Lung (tissue), 17 donors: ENCODE measurements at places on chromosomes 4 and X. TPM values are rescaled to one million over a fixed set of nuclear protein-coding genes. Genes with fewer than 3 reads are reported as not detected.

PRKG2 gene
- total RNA-seq: 4.2 TPM

RAB33A gene
- 0.67 TPM for total RNA-seq

DNA sequence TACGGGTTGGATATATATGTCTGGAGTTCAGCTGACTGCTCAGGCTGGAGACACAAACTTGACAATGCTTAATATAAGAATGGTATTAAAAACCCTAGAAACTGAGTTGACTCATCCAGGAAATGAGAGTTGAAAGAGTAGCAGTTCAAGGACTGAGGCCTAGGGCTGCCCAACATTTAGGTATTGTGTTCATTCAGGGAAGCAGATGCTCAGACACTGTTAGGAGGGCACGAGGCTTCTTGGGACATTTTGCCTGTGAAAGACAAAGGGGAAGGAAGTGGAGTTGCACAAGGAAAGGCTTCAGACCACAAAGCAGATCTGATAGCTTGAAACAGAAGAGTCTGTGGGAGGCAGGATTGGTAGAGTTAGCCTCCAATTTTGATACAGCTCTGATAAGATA lies 52.0 kb upstream of the HS3ST1 start:
- no peaks in the 10 kb centered on the region for H3K36me3 ChIP-seq
- no peaks in the 10 kb centered on the region for H3K4me1 ChIP-seq
- H3K4me3 ChIP-seq: no peak overlapping the region
- no peaks in the 10 kb centered on the region for H3K27me3 ChIP-seq
- no peak overlapping the region for H3K27ac ChIP-seq

DNA sequence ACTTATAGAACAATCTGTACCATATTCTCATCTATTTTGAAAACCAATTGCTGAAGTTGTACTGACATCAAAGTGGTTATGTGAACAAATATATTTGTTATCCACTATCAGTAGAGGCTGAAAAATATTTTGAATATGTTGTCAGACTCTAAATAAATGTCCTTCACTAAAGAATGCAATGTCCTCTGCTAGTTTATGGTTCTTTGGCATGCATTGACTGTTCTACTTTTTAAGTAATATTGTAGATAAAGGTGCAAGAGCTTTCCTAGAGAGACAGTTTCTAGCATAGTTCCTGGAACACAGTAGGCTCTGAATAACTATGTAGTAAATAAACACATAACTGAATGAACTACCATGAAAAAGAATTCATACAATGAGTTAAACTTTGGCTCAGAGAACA lies 18.2 kb upstream of the COX7B2 start:
- no peak for DNase-seq
- H3K27ac ChIP-seq: no peak overlapping the region
- H3K27me3 ChIP-seq: peaks cover 2% of the 10 kb centered on the region
- no peaks in the 10 kb centered on the region for H3K36me3 ChIP-seq
- no peaks in the 10 kb centered on the region for H3K4me1 ChIP-seq
- no peak overlapping the region for H3K4me3 ChIP-seq

- no peaks in the 10 kb centered on the region for H3K27me3 ChIP-seq
- no peak overlapping the region for H3K27ac ChIP-seq
- no peaks in the 10 kb centered on the region for H3K4me1 ChIP-seq
- DNase-seq: peak; percentile 11
- H3K36me3 ChIP-seq: no peaks in the 10 kb centered on the region
Measured at GRCh38 chr4:150072906-150073714, 5.1 kb upstream of the DCLK2 start.

GRCh38 chr4:931194-931959 lies 739 bp downstream of the GAK start:
- peak overlapping the region; percentile 93 for H3K4me3 ChIP-seq
- peaks cover 19% of the 10 kb centered on the region for H3K4me1 ChIP-seq
- H3K36me3 ChIP-seq: peaks cover 5% of the 10 kb centered on the region
- peak overlapping the region; percentile 98 for H3K27ac ChIP-seq
- H3K27me3 ChIP-seq: no peaks in the 10 kb centered on the region

DNA sequence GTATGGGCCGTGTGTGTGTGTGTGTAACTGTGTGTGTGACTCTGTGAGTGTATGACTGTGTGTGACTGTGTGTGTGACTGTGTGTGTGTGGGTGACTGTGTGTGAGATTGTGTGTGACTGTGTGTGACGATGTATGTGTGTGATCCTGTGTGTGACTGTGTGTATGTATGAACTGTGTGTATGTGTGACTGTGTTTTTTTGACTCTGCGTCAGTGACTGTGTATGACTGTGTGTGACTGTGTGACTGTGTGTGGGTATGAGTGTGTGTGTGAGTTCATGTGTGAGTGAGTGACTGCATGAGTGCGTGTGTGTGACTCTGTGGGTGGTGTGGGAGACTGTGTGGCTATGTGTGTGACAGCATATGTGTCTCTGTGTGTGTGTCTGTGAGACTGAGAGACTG lies 81.8 kb downstream of the ZNF718 start:
- no peaks in the 10 kb centered on the region for H3K27me3 ChIP-seq
- no peak overlapping the region for H3K4me3 ChIP-seq
- peaks cover 1% of the 10 kb centered on the region for H3K4me1 ChIP-seq

DNA sequence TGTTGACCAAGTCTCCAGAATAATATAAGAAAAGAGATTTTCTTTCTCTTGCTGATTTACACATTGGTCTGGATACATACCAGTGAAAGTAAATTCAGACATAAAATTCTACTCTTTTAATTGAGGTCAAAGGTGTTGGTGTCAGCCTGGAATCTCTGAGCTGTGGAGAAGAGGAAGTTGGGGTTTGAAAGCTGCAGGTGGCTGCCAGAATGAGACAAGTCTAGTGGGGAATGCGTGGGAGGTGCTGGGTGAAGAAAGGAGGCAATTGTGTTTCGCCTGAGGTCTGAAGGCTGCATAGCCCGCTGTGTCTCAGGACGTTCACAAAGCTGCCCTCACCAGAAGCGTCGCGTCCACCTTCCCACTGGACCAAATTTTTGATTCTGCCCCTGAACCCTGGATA lies 31.2 kb downstream of the PHEX start:
- H3K4me3 ChIP-seq: no peak overlapping the region
- H3K27ac ChIP-seq: no peak overlapping the region
- peaks cover 4% of the 10 kb centered on the region for H3K27me3 ChIP-seq
- no peaks in the 10 kb centered on the region for H3K36me3 ChIP-seq
- no peak for DNase-seq

- H3K36me3 ChIP-seq: no peaks in the 10 kb centered on the region
- H3K27ac ChIP-seq: no peak overlapping the region
- no peaks in the 10 kb centered on the region for H3K27me3 ChIP-seq
- H3K4me3 ChIP-seq: no peak overlapping the region
Measured at GRCh38 chr4:150229520-150229919, 151.3 kb downstream of the DCLK2 start.

DNA sequence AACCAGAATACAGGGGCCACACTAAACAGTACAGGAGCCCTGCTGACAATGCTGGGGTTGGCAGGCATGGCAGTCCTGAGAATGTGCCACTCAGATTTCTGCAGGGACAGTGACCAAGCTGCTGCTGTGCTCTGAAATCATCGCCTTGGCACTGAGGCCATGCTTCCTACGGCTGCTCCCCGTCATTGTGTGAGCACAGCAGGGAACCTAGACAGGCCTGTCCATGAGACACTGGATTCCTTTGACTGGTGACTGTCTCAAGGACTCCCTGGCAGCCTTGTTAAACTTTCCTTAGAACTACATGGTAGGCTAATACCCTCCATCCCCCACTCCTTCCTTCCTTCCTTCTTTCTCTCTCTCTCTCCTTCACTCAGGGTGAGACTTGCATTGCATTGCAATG lies 111.4 kb downstream of the LUZP4 start:
- DNase-seq: no peak
- no peaks in the 10 kb centered on the region for H3K36me3 ChIP-seq
- H3K4me1 ChIP-seq: peaks cover 2% of the 10 kb centered on the region
- no peak overlapping the region for H3K4me3 ChIP-seq

DNA sequence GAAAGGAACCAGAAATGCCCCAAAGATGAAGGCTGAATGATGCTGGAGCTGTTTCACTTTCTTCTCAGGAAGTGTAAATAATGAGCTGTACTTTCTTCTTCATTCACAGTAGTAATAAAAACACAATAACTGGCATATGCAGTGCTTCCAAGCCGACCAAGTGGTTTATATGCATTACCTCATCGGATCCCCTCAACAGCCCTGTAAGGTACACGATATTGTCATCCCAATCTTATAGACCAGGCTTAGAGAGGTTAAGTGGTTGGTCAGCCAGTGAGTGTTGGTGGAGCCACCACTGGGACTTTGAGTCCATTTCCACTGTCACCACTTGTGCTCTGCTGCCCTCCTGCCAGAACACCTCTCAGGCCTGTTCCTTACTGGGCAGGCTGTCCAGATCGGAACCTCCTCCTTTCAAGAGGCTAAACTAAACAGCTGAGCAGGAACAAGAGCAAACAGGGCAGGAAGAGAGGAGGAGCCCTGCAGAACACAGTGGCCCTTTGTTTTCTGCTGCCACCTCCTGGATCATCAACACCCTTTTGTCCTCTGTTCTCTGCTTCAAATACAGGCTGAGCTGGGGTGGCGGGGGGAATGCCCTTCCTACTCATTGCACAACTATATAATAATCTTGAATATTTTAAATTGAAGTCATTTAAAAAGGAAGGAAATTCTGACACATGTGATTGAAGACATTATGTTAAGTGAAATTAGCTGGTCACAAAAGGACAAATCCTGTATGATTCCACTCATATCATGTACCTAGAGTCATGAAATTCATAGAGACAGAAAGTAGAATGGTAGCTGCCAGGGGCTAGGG lies 112.5 kb upstream of the ATP6AP2 start:
- peaks cover 15% of the 10 kb centered on the region for H3K27me3 ChIP-seq
- no peak overlapping the region for H3K4me3 ChIP-seq
- no peaks in the 10 kb centered on the region for H3K4me1 ChIP-seq

- H3K4me3 ChIP-seq: no peak overlapping the region
- H3K4me1 ChIP-seq: no peaks in the 10 kb centered on the region
- no peak overlapping the region for H3K27ac ChIP-seq
- no peaks in the 10 kb centered on the region for H3K36me3 ChIP-seq
- H3K27me3 ChIP-seq: no peaks in the 10 kb centered on the region
Measured at GRCh38 chrX:39289827-39290226, 488.6 kb downstream of the MID1IP1 start.

GRCh38 chrX:39550795-39551361 lies 546.9 kb downstream of the BCOR start:
- no peaks in the 10 kb centered on the region for H3K4me1 ChIP-seq
- H3K27me3 ChIP-seq: no peaks in the 10 kb centered on the region
- no peaks in the 10 kb centered on the region for H3K36me3 ChIP-seq
- no peak for DNase-seq
- H3K27ac ChIP-seq: no peak overlapping the region

GRCh38 chr4:158941321-158941720 lies 161.6 kb upstream of the RAPGEF2 start:
- H3K36me3 ChIP-seq: no peaks in the 10 kb centered on the region
- DNase-seq: no peak
- no peaks in the 10 kb centered on the region for H3K27me3 ChIP-seq
- no peak overlapping the region for H3K4me3 ChIP-seq
- H3K27ac ChIP-seq: no peak overlapping the region

DNA sequence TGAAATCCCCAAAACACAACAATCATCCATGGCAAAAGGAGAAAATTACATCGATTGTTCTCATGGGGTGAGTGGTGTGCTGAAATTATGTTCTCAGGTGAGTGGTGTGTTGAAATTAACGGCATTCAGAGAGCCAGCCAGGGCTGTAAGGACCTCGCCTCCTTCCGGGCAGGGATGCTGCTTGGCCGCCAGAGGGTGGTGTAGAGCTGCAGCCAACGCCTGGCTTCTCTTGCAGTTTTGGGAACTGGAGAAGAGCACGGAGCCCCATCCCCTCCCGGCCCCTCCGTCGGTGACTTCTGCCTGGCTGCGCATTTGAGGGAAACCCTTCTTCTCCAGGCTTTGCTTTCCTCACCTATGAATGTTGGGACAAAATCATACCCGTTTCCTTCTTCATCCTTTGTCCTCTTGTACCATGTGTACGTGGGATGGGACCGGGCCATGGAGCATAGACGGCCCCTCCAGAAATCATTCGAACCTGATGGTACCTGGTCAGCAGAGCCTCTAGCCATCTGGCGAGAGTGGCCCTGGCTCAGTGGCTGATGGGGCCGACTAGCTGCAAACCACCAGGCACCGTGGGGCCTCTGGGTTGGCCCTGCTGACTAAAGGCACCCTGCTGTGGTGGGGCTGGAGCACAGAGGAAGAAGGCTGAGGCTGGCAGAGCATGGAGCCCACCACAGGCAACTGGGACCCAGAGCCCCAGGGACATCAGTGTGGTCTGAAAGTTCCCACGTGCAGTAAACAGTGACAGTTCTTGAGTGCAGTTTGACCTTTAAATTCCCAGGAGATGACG lies 28.4 kb downstream of the TRMT44 start:
- no peaks in the 10 kb centered on the region for H3K27me3 ChIP-seq
- DNase-seq: peak; percentile 61
- H3K4me1 ChIP-seq: peaks cover 12% of the 10 kb centered on the region
- no peak overlapping the region for H3K27ac ChIP-seq
- H3K36me3 ChIP-seq: peaks cover 47% of the 10 kb centered on the region

DNA sequence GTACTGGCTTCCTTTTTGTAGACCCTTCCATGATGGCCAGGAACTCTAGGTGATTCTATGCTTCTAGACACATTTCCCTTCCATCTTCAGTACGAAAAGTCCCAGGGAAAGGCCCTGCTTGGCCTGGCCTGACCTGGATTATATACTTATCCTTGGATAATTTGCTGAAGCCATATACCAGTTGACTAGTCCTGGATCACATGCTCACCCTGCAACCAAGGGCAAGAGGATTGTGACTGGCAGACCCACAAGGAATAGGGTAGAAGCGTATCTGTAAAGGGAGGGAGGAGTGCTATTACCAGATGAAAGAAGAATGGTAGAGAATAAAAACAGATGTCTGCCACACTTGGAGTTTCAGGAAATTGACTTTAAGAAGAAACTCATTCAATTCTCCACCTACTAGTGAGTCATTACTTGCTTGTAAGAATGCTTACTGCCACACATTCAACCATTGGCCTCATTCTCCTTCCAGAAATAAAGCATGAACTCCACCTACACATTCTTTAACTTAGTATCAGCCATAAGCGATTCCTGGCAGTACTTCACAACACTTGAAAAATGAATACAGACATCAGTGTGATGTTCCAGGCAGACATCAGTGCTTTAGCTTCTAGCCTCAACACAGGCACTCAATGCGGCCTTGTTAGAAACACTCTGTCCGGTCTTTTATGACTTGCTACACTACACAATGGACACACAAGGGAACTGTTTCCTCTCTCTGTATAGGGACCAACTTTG lies 141.8 kb downstream of the CBR4 start:
- no peak for DNase-seq
- peaks cover 17% of the 10 kb centered on the region for H3K4me1 ChIP-seq
- no peak overlapping the region for H3K4me3 ChIP-seq
- peak overlapping the region; percentile 26 for H3K27ac ChIP-seq
- no peaks in the 10 kb centered on the region for H3K27me3 ChIP-seq
- peaks cover 2% of the 10 kb centered on the region for H3K36me3 ChIP-seq

GRCh38 chrX:110920991-110921390 lies 125.4 kb upstream of the CHRDL1 start:
- no peaks in the 10 kb centered on the region for H3K4me1 ChIP-seq
- H3K4me3 ChIP-seq: no peak overlapping the region
- no peaks in the 10 kb centered on the region for H3K36me3 ChIP-seq
- no peak overlapping the region for H3K27ac ChIP-seq
- H3K27me3 ChIP-seq: peaks cover 2% of the 10 kb centered on the region

GRCh38 chr4:55910140-55910539 lies 38.6 kb upstream of the CEP135 start:
- no peaks in the 10 kb centered on the region for H3K27me3 ChIP-seq
- no peak overlapping the region for H3K27ac ChIP-seq
- H3K4me3 ChIP-seq: no peak overlapping the region

GRCh38 chr4:22485737-22486136 lies 30.1 kb downstream of the ADGRA3 start:
- no peaks in the 10 kb centered on the region for H3K36me3 ChIP-seq
- H3K4me3 ChIP-seq: no peak overlapping the region
- H3K27ac ChIP-seq: no peak overlapping the region
- H3K27me3 ChIP-seq: no peaks in the 10 kb centered on the region
- peaks cover 53% of the 10 kb centered on the region for H3K4me1 ChIP-seq
